Right atrium auricular region (tissue), 2 donors: ENCODE measurements at places on chromosomes 5 and 9.

GRCh38 chr5:159971514-159971913 is 37.4 kb upstream of the TTC1 start:
- DNase-seq, result no peak

GRCh38 chr9:120944434-120944843 is 17.8 kb upstream of the TRAF1 start:
- no peak for DNase-seq

GRCh38 chr9:90017679-90018078 is 412.9 kb downstream of the GADD45G start:
- DNase-seq, result no peak

GRCh38 chr9:110545705-110546104 is 33.8 kb downstream of the SVEP1 start:
- no peak for DNase-seq

- no peak for DNase-seq
Observed at GRCh38 chr5:1429496-1429895, 15.7 kb downstream of the SLC6A3 start.

DNA sequence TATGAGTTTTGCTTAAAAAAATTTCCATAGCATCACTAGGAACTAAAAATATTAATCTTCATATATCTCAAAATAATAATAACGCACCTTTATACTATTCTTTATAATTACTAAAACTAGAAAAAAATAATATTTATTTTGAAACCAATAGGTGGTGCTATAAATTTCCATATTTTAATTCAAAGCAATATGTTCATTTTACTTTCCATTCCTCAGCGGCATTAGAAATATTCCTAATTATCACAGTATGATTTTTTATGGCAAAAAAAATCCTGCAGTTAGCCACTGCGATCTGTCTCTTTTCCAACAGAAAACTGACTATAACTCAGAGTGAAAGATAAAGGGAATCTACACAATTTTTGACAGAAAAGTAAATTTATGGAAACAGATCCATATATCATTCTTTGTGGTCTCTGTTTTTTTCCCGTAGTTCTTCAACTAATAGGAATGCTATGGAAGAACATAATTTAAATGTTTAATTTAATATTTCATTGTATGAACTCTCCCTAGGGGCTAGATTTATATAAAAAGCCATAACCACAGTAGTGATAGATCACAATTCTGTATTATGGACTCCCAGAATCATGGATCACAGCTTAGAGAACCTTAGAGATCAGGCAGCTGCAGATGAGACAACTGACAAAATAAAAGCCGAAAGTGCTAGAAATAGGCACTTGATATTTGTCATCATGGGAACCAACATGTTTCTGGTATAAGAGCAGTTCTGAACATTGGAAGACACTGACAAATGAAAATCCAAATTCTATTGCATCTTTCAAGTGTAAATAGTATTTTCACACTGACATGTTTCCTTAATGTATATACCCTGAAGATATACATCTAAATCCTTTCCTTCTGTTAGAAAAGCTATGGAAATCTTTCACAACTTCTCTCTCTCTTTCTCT is 167.7 kb upstream of the MPDZ start:
- no peak for DNase-seq

DNA sequence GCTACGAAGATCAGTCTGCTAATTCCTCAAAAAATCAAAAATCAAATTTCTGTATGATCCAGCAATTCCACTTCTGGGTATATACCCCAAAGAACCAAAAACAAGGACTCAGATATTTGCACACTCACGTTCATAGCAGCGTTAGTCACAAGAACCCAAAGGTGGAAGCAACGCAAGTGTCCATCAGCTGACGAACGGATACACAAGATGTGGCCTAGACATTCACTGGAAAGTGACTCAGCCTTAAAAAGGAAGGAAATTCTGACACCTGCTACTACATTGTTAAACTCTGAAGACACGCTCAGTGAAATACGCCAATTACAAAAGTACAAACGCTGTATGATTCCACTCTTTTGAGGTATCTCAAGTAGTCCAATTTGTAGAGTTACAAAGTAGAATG is 93.3 kb downstream of the OTULIN start:
- DNase-seq, result no peak

GRCh38 chr9:93830012-93830596 is 125.1 kb downstream of the BARX1 start:
- no peak for DNase-seq

DNA sequence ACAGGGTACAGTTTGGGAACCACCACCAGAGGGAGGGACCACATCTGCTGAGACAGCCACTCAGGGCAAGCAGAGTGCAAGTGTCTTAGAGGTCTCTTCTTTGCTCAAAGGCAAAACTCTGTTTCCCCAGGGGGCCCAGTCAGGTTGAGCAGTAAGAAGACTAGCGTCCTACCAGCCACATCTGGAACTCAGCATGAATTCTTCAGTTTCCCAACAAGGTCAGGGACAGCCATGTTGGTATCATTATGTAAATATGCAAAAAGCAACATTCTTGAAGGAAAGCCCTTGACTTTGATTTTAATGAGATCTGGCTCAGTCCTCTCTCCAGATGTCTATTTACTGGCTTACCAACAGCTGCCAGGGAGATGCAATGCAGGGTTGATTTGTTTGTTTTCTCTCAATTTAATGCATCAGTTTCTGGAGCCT is 46.7 kb downstream of the TGFBI start:
- DNase-seq, result no peak
